Suppressor macrophage treated with lipopolysaccharide for 1 hour (primary cell): ENCODE measurements at places on chromosomes 3 and 15.

GRCh38 chr15:71601038-71601834, 209.1 kb upstream of the NR2E3 start:
- DNase-seq = no peak

GRCh38 chr3:47643092-47643491, 64.4 kb upstream of the CSPG5 start:
- DNase-seq = no peak

GRCh38 chr3:32873531-32874130, 55.8 kb downstream of the TRIM71 start:
- DNase-seq = peak; percentile 48

DNA sequence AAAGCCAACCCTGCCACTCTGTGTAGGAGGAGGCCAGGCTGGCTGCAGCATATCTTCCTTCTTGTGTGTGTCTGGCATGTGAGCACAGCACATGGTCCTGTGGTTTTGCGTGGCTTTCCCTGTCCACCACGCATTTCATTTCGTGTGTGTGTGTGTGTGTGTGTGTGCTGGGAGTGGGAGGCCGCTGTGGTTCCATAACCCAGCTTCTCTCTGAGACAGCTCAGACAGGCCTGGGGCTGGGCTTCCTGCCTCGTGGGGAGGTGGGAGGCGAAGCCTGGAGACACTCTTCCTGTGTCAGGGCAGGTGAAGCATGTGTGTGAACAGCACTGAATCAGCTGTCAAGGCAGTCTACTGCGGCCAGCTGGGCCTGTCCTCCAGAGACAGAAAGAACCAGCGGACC, 16.0 kb upstream of the MRPS22 start:
- peak; percentile 8 for DNase-seq

DNA sequence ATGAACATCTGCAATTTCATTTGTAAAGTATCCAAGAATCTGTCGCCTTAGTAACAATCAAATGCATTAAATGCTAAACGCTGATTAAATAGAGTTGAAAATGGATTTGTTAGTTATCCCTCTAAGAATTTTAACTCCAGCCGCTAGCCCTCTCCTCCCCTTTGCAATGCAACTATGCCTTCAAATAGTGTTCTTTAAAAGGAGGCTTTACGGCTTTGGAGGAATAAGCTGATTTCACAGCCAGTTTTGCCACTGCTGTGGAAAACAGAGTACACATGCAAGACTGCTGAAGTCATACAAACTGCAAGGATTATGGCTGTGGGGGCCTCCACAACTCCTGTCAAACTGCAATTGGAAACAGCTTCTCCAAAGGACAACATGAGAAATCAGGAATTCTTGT, 89.2 kb downstream of the CERS3 start:
- DNase-seq = no peak

DNA sequence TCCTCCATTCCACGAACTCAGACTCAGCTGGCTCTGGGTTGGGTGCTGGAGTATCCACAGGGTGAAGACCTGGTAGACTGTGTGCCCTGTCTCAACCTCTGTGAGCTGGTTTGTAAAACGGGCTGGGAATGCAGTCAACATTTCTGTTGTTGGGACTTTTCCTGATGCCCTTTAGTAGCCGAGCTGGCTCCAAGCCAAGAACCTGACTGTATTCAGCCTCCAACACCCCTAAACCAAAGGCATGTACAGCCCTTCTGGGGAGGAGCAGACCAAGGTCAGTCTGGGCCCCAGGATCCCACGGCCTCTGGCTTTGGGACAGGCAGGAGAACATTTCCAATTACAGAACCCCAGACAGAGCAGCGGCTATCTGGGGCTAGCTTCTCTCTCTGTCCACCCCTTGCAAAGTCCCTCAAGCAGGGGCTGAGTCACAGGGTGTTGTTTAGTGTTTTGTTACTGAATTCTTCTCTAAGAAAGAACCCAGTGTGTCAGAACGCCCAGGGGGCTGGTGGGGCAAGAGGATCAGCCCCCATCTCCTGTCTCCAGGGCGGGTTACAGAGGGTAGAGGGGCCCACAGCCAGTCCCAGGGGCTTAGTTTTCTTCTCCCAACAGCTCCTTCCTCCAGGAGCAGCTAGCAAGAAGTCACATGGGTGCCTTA, 56.8 kb upstream of the SLC6A6 start:
- DNase-seq = no peak
